Kidney (tissue), 22 donors: ENCODE measurements at places on chromosomes 5 and 9. TPM values are rescaled to one million over a fixed set of nuclear protein-coding genes. Genes with fewer than 3 reads are reported as not detected.

The OR1J2 gene
- not detected for polyA plus RNA-seq

The GPR151 gene
- not detected for polyA plus RNA-seq

The PCDHB9 gene
- 0.47 TPM for polyA plus RNA-seq

The HINT1 gene
- 583 TPM for polyA plus RNA-seq

The MARCOL gene
- not detected for polyA plus RNA-seq

The DRD1 gene
- polyA plus RNA-seq: 0.28 TPM

The POU5F2 gene
- not detected for polyA plus RNA-seq

The SPAG8 gene
- polyA plus RNA-seq: 2.4 TPM

The KCNT1 gene
- 0.15 TPM for polyA plus RNA-seq

The PTGDS gene
- 709 TPM for polyA plus RNA-seq

The OR1Q1 gene
- polyA plus RNA-seq: not detected

DNA sequence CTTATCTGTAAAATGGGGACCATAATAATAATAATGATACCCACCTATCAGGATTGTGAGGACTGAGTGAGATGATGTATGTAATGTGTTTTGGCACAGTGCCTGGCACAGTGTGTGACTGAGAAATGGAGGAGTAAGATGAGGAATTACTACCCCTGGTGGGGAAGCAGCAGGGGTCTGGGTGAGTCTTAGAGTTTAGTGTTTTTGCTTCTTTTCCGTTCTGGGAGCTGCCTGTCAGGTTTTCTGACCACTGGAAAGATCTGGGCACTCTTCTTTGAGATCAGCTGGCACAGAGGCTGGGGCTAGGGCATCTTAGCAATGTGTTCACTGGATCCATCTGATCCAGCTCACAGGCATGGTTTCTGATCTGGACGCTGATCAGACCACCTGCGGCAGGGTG is 8.5 kb downstream of the LCP2 start:
- DNase-seq: no peak

DNA sequence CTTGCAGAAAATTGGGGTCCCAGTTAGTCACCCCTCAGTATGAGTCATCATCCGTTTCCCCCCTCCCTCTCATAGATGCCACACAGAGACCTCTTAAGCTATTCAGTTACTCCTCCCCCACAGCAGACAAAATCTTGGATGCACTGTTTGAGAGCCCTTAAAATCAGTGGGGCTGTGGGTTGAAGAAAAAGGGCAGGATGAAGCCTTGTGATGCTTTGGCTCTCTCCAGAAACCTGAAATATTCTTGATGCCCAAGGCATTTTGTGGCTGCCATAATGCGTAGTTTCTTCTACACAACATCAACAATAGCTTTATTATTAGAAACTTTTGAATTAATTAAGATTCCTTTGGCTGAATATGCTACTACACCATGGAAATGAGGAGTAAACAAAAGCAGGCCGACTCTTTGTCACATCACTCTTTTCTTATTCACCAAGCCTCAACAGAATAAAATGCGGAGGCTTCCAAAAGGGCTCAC is 133.8 kb downstream of the MRPS30 start:
- DNase-seq: no peak

- no peak for DNase-seq
Measured at GRCh38 chr9:88418025-88418424, 29.8 kb downstream of the SPIN1 start.

- no peak for DNase-seq
Measured at GRCh38 chr5:174083056-174083827, 37.7 kb downstream of the NSG2 start.

- DNase-seq: no peak
Measured at GRCh38 chr5:57494104-57495098, 11.8 kb upstream of the ACTBL2 start.

DNA sequence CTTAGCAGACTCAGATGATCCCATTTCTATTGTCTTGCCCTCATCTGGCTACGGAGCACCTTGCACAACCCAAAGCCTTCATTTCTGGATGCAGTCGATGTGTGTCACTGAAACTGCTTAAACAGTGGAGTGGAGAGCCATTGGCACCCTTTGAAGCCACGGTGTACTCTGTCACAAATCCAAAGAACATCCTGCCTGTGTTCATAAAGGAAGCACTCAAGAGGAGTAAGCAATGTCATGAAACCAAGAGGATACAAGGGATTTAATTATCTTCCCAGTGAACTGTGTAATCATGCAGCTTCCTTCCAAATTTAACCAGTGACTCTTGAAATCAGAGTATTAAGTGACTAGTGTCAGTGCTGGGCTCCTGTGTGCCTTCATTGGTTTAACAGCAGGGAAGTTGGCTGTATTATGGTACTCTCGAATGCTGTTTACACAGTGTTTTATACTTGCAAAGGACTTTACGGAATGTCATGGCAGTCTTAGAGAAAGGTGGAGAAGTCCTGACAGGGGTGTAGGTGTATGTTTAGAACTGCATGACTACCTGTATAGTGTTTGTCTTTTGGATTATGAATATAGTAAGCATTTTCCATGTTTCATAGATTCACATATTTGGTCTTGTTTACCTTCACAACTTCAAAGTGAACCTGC is 41.9 kb downstream of the CD180 start:
- peak; percentile 27 for DNase-seq

DNA sequence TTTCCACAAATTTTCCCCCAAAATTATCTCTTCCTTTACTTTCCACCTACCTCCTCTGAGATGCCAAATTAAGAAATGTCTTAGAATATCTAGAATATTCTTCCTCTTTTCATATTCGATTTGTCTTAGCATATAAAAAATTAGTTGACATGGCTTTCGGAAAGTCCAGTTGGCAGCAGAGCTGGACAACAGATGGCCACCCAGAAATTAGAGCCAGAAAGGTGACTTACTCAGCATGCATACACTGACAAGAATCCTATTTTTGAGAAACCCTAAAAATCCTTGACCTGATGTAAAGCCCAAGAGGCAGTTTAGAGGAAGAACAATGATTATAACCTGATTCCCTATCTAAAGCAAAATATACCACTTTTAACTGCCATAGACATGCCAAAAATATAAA is 22.0 kb downstream of the TMEM167A start:
- no peak for DNase-seq

GRCh38 chr5:132069561-132069960 is 4.0 kb upstream of the CSF2 start:
- DNase-seq: no peak

DNA sequence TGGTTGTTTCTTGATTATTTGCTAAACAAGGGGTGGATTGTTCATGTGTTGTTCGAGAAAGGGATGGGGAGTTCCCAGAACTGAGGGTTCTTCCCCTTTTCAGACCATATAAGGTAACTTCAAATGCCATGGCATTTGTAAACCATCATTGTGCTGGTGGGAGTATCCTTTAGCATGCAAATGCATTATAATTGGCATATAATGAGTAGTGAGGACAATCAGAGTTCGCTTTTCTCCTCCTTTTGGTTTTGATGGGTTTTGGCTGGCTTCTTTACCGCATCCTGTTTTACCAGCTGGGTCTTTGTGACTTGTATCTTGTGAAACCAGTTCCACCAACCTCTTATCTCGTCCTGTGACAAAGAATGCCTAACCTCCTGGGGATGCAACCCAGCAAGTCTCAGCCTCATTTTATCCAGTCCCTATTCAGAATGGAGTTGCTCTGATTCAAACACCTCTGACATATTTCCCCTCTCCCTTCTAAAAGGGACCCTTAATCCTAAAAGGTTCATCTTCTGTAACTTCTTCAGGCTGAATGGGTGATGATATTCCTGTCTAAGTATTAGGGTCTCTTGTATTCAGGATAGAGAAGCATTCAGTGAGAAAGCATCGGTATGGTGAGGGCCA is 8.7 kb upstream of the FBN2 start:
- DNase-seq: no peak

GRCh38 chr5:27821681-27822080 is 783.3 kb upstream of the CDH9 start:
- no peak for DNase-seq

DNA sequence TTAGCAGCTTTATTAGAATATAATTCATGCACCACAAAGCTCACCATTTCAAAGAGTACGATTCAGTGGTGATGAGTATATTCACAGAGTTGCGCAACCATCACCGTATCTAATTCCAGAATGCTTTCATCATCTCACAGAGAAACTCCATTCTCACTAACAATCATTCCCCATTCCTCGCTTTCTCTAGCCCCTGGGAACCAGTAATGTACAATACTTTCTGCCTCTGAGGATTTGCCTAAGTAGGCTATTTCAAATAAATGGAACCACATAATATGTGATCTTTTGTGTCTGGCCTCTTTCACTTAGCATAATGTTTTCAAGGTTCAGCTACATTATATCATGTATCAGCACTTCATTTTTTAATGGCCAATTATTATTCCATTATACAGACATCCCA is 145.1 kb upstream of the ADAMTS16 start:
- no peak for DNase-seq

DNA sequence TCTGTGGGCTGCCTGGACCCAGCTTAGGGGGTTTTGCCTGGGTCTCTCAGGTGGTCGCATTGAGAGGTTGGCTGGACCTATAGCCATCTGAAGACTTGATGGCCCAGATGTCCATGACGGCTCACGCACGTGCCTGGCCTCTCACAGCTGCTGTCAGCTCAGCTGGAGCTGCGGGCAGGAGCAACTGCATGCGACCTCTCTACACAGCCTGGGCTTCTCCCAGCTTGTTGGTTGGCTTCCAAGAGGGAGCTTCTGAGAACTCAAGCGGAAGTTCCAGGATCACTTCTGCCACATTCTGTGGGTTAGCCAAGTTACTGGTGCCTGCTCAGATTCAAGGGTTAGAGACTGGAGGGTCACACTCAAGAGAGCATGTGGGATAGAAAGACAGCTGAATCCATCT is 99.2 kb downstream of the DAPK1 start:
- DNase-seq: no peak

GRCh38 chr9:119334745-119335144 is 34.5 kb downstream of the BRINP1 start:
- no peak for DNase-seq

- no peak for DNase-seq
Measured at GRCh38 chr9:34992376-34992951, 2.9 kb downstream of the DNAJB5 start.

DNA sequence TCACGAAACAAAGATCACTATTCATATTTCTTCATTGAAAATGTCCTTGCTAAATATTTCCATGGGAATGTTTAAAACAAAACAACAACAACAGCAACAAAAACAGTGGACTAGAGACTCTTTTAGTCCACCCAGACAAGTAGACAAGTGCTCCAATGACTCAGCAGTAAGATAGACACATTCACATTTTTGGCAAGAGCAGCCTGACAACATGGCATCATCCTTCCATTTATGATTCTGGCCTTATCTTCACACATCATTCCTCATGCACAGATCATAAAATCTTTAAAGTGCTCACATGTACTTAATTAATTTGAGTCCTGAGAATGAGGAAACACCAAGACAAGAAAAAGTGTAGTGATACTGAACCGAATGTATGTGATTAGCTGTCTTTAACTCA is 132.6 kb upstream of the PDE4D start:
- no peak for DNase-seq

DNA sequence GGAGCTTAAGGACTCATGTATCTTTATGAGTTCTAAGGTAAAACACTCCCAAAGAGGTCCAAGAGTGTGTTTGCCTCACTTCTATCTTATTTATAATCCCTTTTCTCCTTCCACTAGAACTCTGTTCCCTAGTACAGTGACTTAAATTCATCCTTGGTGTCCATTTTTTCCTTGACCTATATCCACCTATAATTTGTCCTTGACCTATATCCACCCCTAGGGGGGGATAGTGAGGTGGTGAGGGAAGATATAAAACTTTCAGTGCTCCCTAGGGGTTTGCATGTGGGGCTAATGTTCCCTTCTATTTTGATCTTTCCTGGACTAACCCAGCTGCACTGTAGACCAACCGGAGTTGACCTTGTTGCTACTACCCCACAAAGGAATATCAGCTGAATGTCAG is 83.5 kb upstream of the GNAQ start:
- no peak for DNase-seq

DNA sequence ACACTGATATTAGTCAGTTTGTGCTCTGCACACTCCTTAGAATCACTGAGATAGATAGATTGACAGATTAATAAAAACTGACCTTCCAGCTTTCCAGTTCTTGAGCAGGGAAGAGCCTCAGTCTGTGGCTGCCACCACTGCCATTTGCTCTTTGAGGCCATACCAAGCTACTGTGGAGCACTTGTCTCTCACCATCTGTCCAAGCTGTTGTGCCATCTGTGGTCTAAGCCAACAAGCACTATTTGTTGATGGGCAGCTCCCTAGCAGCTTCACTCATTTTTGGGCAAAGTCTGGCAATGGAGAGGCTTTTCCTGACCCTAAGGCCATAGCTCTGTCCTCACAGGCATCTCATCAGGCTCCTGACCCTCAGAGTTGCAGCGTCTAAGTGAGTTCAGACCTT is 30.4 kb downstream of the HTR1A start:
- DNase-seq: no peak

DNA sequence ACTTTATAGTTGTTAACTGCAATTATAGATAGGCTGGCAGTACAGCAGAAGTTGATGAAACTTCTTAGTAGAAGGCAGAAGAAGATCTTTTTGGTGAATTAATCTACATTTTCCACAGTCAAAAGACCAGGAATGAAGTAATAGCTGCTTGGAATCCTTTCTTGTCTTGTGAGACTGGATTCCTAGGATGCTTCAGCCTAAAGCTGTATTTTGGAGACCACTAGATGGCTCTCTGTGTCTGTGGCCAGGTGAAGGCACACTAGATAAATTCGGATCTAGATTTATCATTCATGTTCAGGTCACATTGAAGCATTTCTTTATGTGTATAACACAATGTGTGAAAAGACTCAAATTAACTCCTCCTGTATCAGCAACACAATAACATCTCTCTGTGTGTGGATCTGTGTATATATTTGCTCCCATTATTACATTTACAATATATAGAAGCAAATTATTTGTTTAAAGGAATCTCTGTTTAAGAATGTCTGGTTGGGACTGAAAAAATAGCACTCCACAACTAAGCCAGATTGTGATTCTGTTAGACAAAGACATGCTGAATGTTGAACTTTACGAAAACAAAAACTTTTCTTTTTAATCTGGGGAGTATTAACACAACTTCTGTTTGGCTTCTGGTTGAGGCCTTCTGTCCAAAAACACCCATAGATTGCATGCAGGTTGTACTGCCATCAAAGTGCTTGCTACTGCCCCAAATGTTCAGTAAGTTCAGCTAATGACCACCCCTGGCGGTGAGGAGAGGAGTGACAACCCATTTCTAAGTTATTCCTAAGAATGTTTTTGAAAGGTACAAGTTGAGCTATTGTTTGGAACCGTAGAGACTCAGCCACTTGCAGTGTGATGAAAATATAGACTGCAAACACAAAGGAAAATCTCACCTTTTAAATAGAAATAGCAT is 10.6 kb downstream of the GRIN3A start:
- DNase-seq: no peak

- no peak for DNase-seq
Measured at GRCh38 chr5:5764246-5764645, 341.8 kb downstream of the ICE1 start.
